ENCODE measurements at places on chromosomes 12 and 14.

DNA sequence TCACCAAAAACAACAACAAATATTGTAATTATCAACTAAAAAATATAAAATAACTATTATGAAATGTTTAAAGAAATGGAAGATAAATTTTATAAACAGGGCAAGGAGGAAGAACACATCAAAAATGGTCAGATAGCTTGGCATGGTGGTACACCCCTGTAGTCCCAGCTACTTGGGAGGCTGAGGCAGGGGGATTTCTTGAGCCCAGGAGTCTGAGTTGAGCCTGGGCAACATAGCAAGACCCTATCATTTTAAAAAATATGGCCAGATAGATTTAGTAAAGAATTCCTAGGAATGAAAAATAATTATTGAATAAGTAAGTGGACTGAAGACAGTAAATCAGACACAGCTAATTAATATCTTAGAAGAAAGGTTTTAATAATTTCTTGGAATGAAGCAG is 32.6 kb downstream of the ITPR2 start:
- DNase-seq: no peak

- no peak for DNase-seq
These were observed 1304.9 kb downstream of the TMEM121 start for GRCh38 chr14:106831322-106831720.

DNA sequence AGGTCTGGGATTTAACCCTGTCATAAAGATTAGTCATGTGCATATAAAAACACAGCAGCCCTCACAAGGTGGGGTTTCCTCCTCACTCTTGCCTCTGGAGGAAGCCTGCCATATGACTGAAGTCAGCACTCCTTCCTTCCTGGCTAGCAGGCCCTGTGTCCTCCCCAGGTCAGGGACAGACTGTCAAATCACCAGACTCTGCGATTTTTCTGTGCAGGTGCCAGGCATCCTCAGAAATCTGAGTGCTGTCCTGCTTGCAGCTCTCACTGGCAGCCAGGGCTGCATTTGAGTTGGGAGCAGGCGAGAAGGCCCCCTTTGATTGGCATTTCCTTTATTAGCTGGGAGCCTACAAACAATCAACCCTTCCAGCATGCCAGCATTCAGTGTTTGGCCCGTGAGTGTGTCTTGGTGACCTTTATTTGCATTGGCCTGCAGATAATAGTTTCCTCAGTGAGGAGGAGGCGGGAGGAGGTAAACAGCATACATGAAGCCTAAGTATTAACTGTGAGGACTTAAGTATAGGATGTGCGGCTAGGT is 183.8 kb upstream of the ARHGAP5 start:
- DNase-seq: no peak

GRCh38 chr12:70826156-70826555 is 94.4 kb downstream of the PTPRR start:
- no peak for DNase-seq

DNA sequence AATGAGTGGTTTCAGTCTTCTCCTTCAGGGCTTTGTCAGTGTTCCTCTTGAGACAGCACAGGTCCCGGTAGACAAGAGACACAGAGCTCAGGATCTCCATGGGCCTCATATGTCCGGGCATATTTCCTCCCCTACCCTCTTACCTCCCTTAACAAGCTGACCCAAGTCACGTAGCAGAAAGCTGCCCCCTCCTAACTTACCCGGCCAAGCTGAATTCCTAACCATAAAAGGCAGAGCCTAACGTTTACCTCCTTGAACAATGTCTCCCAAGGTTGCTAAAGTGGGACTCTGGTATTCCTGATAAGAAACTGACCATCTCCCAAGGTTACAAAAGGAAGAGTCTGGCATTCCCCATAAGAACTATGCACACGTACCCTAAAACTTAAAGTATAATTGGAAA is 182.2 kb upstream of the USP15 start:
- no peak for DNase-seq

DNA sequence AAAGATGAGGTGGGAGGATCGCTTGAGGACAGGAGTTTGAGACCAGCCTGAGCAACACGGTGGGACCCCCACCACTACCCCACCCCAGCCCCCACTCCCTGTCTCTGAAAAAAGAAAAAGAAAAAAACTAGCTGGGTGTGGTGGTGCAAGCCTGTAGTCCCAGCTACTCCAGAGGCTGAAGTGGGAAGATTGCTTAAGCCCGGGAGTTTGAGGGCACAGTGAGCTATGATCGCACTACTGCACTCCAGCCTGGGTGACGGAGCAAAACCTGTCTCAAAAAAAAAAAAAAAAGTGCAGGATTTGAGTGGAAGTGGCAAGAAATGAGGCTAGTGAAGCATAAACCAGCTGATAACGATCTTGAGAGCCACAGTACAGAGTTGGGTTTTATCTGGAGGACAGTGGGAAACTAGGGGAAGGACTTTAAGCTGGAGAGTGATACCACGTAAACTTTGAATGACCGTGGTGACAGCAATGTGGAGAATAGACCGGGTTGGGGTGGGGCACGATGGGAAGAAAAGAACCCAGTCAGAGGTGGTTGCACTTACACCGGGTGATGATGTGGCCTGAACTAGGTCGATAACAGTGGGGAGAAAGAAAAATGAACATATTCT is 85.3 kb downstream of the TMEM260 start:
- no peak for DNase-seq

DNA sequence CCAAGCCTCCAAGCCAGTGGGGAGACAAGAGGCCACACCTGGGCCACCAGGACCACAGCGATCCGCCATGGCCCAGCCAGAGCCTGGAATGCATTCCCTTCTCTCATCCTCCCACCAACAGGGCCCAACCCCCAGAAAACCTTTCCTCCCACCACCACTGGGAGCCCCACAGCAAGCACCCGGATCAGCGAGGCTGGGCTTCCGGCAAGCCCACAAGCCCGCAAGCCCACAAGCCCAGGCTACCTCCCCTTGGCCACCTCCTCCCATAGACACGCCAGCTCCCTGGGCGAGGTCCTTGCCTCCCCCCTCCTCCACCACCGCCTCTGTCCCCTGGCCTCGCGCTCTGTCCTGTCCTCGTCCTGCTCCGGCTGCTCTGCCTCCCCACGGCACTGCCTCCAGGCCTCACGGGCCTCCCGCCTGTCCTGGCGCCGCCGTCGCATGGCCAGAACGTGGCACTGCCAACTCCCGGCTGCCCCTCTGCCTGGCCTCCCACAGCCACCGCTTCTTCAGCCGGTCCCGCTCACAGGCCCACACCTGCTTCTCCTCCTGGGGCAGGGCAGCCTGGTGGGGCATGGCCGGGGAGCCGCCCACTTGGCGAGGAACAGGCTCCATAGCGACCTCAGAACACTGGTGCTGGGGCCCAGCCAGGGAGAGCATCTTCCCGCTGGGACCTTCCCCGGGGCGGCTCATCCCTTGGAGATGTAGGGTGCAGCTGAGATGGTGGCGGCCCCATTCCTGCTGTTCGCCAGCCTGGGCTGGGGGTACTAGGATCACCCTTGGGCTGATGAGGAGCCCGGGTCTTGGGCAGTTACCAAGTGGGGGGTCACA is 5.6 kb downstream of the CDK2AP1 start:
- DNase-seq: no peak

GRCh38 chr14:70567791-70568190 is 32.7 kb downstream of the MED6 start:
- no peak for DNase-seq

DNA sequence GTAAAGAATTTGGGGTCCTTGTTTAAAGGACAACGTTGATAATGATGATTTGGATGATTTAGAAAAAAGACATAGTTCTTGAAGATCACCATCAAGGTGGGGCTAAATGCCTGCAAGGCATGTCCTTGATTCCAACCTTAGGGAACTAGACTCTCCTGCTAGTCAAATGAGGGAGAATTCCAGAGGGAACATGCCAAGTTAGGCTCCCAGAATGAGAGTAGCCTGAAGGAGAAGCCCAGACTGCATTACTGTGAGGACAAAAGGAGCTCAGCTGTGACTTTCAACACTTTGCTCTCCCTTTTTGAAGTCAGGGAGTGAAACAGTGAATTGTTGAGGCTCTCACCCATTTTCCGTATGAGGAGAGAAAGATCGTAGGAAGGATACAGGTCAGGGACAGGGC is 95.2 kb upstream of the TBX3 start:
- DNase-seq: no peak

GRCh38 chr12:64625243-64626077 is 15.2 kb downstream of the RASSF3 start:
- no peak for DNase-seq

DNA sequence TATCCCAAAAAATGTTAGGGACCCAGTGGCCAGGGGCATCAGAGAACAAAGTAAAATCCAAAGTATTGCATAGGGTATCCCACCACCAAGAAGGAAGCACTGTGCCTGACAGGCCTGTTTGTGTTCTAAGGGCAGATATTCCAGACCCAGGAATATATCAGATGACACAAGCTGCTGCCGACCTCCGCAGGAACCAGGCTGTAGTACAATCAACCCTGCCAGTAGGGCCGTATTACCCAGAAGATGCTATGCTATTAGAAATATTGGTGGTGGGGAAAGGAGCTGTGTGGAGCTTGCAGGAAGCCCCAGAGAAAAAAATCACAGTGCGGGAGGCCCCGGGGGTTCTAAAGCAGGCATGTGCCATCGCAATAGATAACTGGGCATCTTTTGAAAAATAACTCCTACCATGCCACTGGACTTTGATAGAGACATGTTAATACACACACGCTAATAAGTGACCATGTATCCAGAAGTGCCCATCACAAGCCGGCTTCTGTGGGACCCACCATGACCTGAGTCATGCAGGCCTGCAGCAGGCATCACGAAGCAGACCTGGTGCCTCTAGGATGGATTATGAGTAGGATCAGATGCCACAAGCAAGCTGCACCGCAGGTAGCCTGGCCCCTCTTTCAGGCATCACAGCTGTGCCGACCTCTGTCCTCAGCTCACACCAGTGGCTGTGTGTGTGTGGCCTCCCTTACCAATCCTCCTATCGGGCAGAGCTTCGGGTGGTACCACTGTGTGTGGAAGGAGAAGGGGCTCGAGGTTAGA is 242.7 kb downstream of the BCL11B start:
- DNase-seq: no peak

- DNase-seq: no peak
These were observed 23.9 kb downstream of the STX2 start for GRCh38 chr12:130815028-130815741.

GRCh38 chr14:30620178-30620577 is 1.9 kb upstream of the SCFD1 start:
- DNase-seq: no peak

DNA sequence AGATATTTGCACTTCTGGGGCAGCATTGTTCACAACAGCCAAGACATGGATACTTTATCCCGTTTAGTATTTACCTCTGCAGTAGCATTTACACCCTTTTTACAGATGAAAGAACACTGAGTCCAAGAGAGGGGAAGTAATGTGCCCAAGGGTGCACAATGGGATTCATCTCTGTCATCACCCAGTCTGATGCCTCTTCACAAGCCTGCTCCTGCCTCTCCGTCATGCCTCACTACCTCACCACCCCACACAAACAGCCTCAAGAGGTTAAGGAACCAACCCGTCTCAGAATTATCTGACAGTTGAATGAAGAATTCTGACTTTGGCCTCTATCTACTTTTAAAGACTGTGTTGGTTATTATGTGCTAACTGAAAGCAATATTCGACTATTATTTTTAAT is 368.4 kb downstream of the ATP23 start:
- no peak for DNase-seq

GRCh38 chr14:106044949-106045596 is 518.7 kb downstream of the TMEM121 start:
- DNase-seq: peak; percentile 63

DNA sequence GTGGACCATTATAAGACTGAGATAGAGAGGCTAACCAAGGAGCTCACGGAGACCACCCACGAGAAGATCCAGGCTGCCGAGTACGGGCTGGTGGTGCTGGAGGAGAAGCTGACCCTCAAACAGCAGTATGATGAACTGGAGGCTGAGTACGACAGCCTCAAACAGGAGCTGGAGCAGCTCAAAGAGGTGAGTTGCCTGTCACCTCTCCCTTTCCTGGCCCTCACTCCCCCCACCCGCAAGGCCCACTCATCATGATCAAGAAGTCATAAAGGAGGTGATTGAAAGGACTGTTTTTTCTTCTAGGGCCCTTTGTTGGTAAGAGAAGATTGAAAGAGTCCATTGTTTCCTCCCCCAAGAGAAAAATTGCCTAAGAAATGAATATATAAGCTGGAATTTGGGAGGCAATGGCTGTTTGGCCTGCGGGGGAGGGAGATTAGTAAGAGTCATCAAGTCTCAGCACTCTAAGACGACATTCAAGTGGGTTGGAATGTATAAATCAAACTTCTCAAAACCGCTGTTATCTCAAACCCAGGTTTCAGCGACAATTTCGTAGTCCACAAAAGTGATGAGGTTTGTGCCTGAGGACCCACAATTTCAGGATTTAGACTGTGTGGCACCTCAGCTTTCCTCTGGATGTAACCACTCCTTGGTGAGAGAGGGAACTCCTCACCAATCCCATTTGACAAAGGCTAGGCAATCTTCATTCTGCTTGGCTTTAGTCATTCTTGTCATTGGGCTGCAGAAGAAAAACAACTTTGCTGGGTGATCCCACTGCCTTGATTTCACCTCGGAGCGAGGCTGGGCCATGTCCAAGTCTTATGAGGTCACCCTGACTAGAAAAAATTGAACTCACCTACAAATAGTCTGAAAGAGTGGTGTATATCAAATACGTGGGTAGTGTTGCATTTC is 966 bp downstream of the BICD1 start:
- no peak for DNase-seq

All from stimulated activated CD8-positive, alpha-beta memory T cell treated with anti-CD3 and anti-CD28 coated beads, Interleukin-4, amount 100 ng/mL, for 4 hours (primary cell).